Upper lobe of right lung (tissue), 1 donor: ENCODE measurements at places on chromosomes 2 and 18. TPM values are rescaled to one million over a fixed set of nuclear protein-coding genes. Genes with fewer than 3 reads are reported as not detected.

GRCh38 chr2:220499225-220499624 is 871.8 kb downstream of the SLC4A3 start:
- DNase-seq: no peak

Gene SPDYA
- total RNA-seq: 1.5 TPM

GRCh38 chr2:24009367-24009679 is 562 bp upstream of the MFSD2B start:
- DNase-seq: no peak

- no peak for DNase-seq
Measured at GRCh38 chr2:239891698-239892097, 133.4 kb downstream of the NDUFA10 start.

- DNase-seq: no peak
Measured at GRCh38 chr18:47179520-47179919, 3.4 kb upstream of the IER3IP1 start.

- DNase-seq: no peak
Measured at GRCh38 chr18:48534364-48534763, 4.5 kb upstream of the CTIF start.

- no peak for DNase-seq
Measured at GRCh38 chr18:62957885-62958472, 242.6 kb downstream of the PHLPP1 start.

Gene CD226
- total RNA-seq: 5.8 TPM

GRCh38 chr2:198004173-198004572 is 199.8 kb downstream of the PLCL1 start:
- DNase-seq: no peak

- peak; percentile 46 for DNase-seq
Measured at GRCh38 chr2:108215794-108216211, 24.0 kb upstream of the SULT1C3 start.

Gene SIX2
- total RNA-seq: not detected

- no peak for DNase-seq
Measured at GRCh38 chr2:226733927-226734564, 65.6 kb downstream of the IRS1 start.

DNA sequence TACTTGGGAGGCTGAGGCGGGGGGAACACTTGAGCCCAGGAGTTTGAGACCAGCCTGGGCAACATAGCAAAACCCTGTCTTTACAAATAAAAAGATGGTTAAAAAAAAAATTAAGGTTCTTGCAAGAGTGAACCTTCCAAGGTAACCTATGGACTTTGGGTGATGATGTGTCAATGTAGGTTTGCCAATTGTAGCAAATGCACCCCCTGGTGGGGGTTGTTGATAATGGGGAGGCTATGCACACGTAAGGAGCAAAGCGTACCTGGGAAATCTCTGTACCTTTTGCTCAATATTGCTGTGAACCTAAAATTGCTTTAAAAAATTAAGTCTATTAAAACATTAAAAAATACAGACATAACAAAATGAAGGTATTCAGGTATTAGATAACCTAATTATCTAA is 70.4 kb downstream of the CWC22 start:
- no peak for DNase-seq

Gene EHD3
- 13.0 TPM for total RNA-seq

DNA sequence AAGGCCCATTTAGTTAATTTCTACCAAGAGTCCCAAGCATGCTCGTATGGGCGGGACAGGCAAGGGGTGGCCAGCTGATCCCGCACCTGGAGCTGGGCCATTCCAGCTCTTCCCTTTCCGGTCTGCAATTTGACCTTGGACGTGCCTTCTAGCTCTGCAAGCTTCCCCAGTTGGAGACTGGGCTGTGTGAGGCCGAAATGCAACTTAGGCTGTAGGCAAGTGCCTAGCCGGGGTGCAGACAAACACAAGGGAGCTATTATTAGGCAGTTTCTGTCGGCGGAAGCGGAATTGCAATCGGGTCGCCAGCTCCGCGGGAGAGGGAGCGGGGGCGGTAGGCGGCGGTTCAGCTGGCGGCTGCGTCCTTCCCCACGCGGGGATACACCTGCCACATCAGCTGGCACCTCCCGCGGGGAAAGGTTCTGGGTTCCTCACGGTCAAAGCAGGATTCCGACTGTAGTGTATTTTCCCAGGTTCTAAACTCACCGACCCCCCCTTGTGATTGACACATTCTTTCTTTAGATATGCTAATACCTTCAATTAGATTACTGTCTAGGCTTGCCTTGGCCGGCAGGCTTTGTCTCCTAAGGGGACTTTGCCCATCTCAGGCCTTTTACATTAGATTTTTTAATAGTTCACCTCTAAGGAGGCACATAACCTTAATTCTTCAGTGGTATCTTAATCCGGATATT is 17.1 kb upstream of the ZNF532 start:
- DNase-seq: no peak

GRCh38 chr2:18924886-18925285 is 335.5 kb upstream of the NT5C1B start:
- DNase-seq: no peak

GRCh38 chr18:77101410-77102258 is 30.9 kb downstream of the MBP start:
- peak; percentile 85 for DNase-seq

GRCh38 chr2:12705230-12705629 is 11.5 kb upstream of the TRIB2 start:
- no peak for DNase-seq

DNA sequence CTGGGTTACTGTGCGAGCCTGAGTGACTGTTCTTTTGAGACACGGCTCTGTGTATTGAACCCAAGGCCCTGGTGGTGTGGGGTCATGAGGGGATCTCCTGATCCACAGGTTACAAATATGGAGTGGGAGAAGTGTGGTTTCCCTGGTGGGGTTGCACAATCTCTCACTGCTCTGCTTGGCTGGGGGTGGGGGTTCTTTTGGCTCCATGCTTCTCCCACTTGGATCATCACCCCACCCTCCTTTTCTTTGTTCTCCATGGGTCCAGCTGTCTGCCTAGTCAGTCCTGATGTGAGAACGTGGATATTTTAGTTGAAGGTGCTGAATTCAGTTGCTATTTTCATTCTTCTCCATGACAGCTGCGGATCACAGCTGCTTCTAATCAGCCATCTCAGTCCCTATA is 37.8 kb downstream of the AGPS start:
- DNase-seq: no peak

GRCh38 chr2:190860985-190861680 is 19.5 kb upstream of the GLS start:
- DNase-seq: no peak

- DNase-seq: no peak
Measured at GRCh38 chr18:71028285-71028762, 739.5 kb downstream of the SOCS6 start.

DNA sequence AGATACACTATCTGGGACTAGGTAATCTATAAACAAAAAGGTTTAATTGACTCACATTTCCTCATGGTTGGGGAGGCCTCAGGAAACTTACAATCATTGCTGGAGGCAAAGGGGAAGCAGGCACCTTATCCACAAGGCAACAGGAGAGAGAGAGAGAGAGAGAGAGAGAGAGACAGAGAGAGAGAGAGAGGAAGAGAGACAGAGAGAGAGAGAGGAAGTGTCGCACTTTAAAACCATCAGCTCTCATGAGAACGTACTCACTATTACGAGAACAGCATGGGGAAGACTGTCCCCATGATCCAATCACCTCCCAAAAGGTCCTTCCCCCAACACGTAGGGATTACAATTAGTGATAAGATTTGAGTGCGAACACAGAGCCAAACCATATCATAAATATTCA is 253.5 kb upstream of the TRIB2 start:
- no peak for DNase-seq

Gene GTF2A1L
- total RNA-seq: not detected

Gene AOX1
- total RNA-seq: 24.3 TPM

Gene IL36G
- not detected for total RNA-seq

Gene GALNT1
- 74.5 TPM for total RNA-seq

- DNase-seq: no peak
Measured at GRCh38 chr2:232634206-232635150, 1.1 kb downstream of the EFHD1 start.

Gene LIMS3
- 3.1 TPM for total RNA-seq

DNA sequence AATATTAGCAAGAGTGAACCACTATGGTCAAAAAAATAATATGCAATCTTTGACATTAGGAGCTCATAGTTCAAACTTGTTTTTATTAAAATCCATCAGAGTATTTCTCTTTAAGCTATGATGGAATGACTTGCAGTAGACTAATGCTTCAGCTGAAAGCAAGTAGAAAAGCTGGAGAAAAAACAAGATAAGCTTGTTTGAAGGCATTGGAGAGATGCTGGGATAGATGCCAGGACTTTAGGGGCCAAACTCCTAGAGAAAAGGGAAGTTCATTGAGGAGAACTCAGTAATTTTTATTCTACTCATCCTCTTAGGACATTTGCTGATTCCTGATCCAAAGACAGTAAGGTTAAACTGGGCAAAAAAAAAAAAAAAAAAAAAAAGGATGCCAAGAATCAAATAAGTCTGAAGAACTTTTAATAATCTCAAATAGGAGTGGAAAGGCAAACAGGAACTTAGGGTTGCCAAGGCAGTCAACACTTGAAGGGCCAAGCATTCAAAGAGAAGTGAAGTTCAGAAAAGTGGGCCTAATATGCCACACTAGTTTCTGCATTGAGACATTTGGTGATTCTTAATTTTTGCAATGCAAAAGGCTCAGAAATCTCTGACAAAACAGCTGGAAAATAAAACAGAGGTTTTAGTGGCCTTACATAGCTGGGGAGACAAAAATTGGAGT is 19.7 kb upstream of the AFF3 start:
- no peak for DNase-seq

DNA sequence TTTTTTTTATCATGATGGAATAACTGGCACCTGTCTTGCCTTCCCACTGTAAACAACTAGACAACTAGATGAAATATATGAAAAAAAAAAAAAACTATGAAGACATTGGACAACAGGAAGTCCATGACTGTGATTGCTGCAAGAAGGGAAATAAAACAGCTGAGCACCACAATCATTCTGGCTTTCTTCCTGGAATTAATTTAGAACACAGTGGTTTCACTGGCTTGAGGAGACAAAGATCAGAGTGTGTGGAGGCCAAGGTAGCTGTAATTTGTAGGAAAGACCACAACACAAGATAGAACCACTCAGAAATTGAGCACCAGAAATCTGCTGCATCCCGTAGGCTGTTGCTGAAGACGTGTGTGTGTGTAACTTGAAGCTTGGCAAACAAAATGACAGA is 121.1 kb upstream of the PID1 start:
- no peak for DNase-seq
